AG20443 (cell line): ENCODE measurements at places on chromosomes 5 and 9.
A peak's percentile ranks its signal among the peaks of the same experiment; 100 is the strongest.

DNA sequence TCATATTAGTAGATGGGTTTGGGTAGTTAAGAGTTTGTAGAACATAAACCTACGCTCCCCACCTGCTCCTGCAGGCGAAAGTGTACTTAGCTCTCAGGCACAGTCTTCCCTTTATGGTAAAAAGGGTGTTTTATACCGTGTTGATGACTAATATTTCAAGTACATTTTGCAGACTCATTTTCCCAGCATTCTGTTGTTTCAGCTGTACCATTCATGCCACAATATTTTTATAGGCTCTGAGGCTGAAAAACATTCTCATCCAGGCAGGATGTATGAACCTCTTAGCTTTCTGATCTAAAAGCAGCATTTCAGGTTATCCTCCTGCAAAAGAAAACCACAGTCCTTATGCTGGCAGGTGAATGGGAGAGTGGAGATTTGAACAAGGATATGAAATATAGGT is 231.4 kb downstream of the NR2F1-AS1 start:
- no peak for DNase-seq

GRCh38 chr9:76716085-76716672 is 48.1 kb upstream of the PCA3 start:
- DNase-seq: peak; percentile 61

DNA sequence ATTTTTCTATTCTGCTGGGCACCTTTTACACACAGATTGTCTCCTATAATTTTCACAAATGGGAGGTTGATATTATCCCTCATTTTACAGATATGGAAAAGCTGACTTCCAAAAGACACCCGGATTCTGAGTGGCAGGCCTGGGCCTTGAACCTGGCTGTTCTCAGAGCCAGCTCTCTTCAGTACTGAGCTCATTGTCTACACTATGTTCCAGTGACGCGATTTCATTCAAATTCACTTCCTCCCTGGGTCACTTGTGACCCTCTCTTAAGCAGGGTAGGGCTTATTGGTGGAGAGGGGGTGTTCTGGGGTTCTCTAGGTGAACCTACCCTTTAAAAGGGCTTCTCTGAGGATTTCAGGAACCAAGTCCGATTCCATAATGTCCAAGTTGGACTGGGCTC is 70.2 kb downstream of the ANKRD33B start:
- no peak for DNase-seq

DNA sequence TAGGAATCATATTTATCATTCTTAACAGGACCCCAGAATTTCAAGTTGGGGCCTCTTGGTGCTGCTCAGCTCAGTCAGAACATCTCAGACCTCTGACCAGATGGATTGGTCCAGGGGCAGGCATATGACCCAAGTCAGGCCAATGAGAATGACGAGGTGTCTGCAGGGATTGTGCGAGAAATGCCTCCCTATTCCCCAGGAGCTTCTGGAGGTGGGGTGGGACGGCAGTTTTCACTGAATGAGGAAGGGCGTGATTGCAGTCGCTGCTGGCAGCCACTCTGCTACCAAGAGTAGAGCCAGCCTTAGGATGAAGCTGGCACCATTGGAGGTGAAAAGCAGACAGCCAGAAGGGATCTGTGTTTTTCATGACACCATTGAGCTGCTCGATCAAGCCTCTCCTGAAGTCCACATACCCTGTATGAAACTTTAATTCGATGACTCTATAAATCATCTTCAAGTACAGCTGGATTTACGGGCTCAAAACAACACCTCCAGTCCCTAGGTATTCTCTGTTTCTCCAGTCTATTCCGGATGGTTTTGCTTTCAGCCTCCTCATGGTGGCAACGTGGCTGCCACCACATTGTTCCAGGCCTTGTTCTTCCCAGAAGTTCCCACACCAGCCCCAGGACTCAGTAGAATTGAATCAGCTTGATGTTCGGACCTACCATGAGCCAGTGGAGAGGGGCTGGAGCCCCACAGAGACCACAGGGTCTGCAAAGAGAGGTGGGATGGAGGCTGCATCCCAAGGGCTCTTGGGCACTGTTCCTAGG is 70.2 kb upstream of the ADAMTS2 start:
- DNase-seq: no peak

DNA sequence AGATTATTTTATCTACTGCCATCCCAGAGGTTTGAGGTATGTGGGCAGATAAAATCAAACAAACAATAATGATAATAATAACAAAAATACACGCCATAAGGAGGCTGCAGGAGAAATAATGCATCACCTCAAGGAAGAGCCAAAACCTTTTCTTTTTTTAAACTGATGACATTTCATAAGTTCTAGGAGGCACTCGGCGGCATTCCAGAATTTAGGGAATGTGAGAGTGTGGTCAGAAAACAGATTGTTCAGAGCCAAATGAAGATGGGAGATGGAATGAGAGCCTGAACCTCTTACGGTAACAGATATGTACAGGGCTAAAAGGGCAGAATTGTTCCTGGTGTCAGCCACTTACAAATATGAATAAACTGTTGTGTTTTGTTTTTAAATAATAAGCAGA is 615.0 kb upstream of the CHD1 start:
- no peak for DNase-seq

GRCh38 chr9:33048054-33048465 is 23.0 kb downstream of the DNAJA1 start:
- no peak for DNase-seq

DNA sequence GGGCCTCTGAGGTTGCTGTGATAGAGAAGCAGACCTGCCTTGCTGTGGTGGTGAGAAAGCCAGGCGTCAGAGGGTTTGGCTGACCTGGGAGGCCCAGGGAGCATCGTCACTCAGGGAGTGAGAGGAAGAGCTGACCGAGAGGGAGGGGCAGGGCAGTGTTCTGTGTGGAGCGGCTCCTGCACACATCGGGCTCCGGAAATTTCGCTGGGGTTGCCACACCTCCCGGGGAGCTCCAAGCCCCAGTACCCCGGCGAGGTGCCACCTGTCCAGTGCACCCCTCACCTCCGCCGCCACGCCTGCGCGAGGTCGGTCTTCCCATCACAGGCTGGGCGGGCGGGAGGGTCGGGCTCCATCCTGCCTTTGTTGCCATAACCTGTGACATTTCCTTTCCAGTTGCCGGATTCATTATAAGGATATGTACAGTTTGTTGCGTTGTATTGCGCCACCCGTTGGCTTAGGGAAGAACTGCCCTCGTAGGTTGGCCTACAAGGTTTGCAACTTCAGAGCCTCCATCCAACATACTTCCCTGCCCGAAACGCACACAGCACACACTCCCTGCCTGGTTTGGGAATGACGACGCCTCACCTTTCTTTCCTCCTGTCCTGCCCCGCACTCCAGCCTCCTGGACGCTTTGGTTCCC is 223.2 kb downstream of the CACNA1B start:
- no peak for DNase-seq

DNA sequence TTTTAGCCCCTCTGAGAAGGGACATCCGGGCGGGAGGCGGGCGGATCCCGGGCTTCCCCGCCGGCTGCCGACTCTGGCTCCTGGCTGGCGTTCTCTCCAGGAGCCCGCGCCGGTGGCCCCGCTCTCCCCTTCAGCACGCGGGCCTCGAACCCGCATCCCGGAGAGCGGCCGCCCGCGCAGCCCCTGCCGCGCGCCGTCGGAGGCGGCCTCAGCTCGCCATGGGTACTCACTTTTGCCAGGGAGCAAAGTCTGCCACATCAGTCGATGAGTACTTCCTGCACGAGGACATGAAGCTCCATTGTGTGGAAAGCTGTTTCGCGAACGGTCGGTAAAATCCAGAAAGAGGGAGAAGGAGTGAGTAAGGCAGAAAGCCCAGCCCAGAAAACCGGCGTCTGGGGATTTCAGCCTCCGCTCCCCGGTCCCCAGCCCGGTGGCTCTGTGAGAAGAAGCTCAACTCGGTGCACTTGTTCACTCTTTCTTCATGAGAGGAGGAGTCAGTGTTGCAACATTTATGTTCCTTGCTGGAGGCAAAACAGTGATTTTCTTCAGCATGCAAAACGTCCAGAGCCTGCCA is at the start of gene PRLR:
Gene PRLR, minus strand, starts transcription at position 450 of the 574 bp plus-strand sequence. CDS start 140,867 bp downstream, outside the sequence.
- DNase-seq: peak; percentile 58

DNA sequence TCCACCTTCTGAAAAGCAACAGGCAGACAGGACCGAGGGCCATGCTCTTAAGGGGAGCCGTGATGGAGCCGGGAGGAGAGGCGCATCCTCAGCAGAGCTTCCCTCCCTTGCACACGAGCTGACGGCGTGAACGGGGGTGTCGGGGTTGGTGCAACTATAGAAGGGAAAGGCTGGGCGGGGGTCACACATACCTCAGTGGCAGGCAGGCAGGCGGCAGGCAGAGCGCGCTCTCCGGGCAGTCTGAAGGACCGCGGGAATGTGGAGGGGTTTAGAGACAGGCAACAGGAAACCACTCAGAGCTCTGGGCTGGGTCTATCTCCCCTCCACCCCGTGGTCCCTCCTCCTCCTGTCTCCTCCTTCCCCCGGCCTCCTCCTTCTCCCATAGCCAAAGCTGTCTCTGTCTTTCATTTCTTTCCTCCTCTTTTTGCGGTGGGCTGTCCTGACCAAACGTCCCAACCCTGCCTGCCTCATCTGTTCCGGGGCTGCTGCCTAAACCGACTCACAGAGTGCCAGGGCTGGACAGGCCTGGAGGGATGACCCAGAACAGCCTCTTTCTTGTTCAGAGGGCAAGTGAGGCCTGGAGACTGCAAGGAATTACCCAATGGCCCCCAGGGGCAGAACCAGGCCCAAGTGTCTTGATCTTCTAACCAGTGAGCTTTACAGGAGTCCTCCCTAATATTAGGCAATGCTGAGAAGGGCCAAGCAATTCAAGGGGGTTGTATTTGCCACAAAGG is at the start of gene SPARC:
Gene SPARC, minus strand, starts transcription at position 242 of the 734 bp plus-strand sequence. CDS start 10,727 bp downstream, outside the sequence.
- peak; percentile 85 for DNase-seq

GRCh38 chr5:149667084-149667828 is 62.9 kb upstream of the PPARGC1B start:
- DNase-seq: peak; percentile 37

DNA sequence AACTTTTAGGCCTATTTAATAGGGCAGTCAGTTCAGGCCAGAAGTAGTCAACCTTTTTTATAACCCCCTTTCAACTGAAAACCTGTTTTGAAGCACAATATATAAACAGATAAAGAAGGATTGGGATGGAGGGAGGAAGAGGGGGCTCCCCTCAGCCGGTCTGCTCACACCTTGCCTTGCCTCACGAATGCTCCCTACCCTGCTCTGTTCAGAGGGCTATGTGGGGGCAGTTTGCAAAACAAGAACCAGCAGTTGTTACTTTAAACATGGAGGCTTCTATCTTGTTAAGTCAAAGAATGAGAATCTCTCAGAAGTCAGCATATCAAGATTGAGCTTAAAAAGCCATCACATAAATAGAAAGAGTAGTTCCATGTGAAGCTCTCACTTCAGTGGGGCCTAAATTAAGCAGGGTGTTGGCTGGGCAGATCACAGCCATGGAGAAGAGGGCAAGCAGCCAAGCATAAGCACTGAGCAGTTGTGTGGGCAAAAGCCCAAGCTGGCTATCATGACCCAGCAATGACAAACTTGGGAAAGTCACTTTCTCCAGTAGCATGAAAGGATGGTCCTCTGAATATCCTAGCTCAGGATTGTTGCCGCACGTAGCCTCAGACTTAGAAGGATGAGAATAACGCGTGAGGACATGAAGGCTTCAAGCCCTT is 70.6 kb downstream of the ALDH1A1 start:
- peak; percentile 37 for DNase-seq

DNA sequence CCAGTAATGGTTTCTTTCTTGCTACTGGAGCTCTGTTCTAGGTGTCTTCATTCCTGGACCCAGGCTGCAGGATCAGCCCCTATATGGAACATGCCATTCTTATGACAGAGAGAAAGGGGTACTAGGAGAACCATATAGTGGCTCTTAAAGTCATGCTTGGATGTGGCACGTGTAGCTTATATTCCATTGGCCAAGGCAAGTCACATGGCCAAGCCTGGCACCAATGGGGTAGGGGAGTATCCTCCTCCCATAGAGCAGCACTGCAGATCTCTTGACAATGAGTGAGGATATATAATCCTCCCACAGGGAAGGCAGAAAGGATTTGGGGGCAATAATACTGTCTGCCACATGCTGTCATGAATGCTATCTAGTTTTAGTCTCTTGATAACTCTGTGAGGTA is 193.3 kb downstream of the PALM2AKAP2 start:
- DNase-seq: no peak

DNA sequence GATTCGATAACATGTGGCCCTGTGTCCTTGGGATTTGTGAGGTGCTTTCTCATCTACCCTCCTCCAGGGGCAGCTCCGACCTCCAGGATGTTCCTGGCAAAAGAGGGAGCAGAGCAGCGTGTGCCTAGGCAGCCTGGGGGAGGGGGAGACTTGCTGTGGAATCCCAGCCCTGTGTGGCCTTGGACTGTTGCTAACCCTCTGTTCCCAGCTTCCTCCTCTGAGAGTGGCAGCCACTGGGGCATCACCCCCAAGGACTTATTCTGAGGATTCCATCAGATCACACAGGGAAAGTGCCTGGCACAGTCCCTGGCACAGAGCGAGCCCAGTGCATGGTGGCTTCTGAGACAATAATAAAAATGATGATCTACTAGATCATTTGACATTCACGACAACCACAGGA is 265.1 kb upstream of the MVB12B start:
- no peak for DNase-seq

DNA sequence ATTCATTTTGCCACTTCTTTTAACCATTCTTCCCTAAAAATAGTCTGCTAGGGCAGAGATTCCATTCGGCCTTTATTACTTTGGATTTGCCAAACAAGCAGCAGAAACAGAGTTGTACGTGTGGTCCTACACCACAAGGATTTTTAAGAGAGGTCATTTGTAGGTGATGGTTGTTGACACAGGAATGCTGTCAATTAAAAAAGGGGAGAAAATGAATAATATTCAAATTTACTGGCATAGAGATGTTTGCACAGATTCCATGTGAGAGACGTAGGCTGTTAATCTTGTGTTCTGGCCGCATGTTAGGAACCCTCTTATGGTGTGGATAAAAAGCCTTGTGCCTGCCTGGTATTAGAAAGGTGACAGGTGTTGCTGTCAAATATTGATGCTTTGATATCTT is 34.9 kb downstream of the TRIO start:
- DNase-seq: no peak

- no peak for DNase-seq
These were observed 208.6 kb downstream of the TSSK1B start for GRCh38 chr5:113226116-113226736.

GRCh38 chr5:37915097-37915736 is 75.4 kb upstream of the GDNF start:
- DNase-seq: no peak

DNA sequence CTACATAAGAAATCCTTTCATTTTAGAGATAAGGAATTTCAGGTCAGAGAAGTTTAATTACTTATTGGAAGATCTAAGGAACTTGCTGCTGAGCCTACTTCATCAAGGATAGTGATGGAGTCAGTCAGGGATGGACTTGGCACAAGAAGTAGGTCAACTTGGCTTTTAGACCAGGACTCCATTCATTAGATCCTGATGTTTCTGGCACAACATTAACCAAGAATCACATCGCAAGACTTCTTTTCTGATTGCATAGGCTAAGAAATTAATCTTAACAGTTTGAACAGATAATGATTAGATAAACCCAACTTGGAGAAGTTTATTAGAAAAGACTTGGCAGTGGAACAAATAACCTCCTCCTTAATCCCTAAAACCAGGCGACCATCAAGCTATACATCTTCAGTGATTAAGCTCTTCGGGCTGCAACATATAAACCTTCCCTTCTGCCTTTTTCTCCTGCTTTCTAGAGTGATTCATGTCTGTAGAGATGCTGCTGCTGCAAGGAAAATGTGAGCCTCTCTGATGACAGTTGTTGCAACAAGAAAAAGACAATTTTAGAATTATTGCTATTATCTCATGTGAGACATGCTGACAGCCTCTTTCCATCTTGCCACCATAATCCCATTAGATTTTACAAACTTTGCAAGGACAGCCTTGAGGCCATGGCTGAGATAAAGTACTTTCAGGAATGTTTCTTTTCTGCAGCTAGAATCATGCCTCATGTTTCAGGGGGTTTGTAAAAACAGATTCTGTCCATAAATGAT is 207.9 kb upstream of the SLC27A6 start:
- no peak for DNase-seq
